ENCODE measurements at places on chromosomes 12 and 14.

GRCh38 chr12:46468160-46468559 lies 95.6 kb upstream of the SLC38A2 start:
- DNase-seq: no peak

GRCh38 chr12:1830981-1831963 lies 10.9 kb downstream of the LRTM2 start:
- no peak for DNase-seq

DNA sequence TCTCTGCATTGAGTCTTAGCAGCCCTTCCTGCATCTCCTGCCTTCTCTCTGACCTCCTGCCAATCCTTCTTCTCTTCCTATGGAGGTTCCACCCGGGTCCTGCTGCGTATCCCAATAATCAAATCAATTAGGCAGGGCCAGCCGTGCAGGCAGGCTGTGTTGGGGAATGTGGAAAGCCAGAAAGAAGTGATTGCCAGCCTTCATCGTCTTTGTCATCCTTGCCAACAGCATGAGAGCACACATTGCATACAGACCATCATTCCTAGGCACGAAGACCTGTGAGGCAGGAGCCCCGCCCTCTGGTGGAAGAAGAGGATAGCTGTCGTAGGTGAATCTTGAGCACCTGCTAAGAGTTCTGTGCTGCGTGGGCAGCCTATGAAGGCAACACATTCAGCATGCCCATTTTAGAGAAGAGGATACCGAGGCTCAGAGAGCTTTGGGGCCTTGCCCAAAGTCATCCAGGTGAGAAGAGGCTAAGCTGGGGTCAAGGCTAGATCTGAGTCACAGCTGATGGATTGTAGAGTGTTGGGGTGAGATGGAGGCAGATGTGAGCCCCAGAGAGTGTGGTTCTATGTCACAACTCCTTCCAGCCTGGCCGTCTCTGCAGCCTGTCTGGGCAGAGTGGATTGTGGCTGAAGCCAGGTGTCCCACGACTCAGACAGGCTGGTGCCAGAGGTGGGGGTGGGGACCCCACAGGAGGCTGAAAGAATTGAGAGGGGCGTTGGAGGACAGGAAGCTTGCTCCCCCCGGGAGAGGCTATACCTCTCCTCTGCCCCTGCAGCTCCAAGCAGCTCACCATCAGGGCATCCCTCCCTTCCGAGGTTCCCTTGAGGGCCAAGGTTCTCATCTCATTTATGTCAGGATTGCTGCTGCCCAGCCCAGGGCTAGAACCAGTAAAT lies 12.7 kb downstream of the C14orf132 start:
- DNase-seq: no peak

DNA sequence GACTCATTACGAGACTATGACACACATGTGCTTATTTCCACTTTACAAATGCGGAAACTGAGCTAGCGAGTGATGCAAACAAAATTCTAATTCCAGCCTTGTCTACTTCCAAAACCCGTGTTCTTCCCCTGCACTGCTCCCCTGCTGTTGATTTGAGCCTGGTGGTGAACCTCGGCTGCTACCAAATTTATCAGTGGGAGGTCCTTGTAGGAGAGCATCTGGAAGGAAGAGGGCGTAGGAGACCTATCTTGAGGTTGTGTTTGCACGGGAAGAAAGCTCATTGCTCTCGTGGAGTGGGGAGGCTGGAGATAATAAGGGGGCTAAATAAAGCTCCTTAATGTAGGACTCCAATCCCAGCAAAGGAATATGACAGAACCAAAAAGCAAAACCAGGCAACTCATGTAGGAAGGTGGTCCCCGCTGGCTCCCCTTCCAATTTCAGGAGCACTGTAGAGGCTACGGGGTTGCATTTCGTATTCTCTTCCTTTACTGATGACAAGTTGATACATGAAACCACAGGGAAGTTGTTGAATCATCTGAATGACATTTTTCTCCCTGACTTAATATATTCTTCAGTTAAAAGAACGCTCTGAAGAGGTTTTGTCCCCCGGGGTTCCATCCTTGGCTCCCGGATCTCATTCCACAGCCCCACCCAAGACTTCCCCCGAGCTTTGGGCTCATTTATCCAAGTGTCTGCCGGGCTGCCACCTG lies 52.6 kb downstream of the FZD10 start:
- no peak for DNase-seq

DNA sequence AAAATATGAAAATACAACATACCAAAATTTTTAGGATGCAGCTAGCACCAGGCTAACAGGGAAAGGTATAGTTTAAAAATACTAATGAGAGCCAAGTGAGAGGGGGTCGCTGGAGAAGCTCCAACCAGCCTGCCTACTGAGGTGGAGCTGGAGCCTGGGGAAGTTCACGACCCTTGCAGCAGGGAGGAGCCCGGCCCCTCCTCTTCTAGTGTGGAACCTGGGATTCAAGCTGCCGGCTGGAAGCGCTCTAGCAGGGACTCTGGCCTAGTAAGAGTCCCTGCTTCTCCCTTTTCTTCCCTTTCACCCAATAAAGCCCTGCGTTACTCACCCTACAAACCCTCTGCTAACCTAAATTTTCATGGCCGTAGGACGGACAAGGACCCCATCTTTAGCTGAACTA lies 5.0 kb upstream of the KCNK13 start:
- DNase-seq: no peak

- no peak for DNase-seq
Measured at GRCh38 chr12:89889062-89889461, 180.4 kb upstream of the ATP2B1 start.

DNA sequence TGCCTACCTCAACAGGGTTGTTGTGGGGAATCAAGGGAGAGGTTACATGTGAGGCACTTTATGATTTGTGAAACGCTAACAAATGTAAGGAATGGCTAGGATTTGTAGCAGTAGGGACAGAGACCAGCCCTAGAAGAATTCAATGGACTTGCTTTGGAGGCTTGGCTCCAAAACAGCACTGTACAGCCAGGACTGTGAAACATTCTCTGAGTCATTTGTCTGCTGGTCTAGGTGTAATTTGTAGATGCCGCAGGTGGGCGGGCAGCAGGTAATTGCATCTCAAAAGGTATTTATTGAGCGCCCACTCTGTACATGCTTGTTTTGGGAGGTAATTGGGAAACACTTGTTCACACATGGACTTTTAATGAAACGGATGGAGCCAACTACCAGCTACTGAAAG lies 11.4 kb downstream of the SLC7A8 start:
- no peak for DNase-seq

DNA sequence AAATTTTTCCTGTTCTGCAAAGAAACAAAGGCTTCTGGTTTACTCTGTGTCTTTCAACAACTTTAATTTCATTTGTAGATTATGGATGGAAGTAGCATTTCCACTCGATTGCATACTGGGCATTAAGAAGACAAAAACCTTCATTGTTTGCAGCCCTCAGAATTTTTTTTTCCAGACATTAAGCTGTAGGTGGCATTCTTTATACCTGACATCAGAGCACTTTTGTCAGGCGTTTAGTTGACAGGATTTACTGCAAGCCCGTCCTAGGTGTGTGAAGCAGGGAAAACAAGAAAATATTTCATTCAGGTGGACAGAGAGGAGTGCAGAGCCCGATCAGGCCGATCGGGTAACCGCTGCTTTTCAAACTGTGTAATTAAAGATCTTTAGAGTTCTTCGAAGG lies 107.5 kb downstream of the TMEM260 start:
- DNase-seq: no peak

- DNase-seq: no peak
Measured at GRCh38 chr14:103155010-103155409, 31.7 kb downstream of the TNFAIP2 start.

DNA sequence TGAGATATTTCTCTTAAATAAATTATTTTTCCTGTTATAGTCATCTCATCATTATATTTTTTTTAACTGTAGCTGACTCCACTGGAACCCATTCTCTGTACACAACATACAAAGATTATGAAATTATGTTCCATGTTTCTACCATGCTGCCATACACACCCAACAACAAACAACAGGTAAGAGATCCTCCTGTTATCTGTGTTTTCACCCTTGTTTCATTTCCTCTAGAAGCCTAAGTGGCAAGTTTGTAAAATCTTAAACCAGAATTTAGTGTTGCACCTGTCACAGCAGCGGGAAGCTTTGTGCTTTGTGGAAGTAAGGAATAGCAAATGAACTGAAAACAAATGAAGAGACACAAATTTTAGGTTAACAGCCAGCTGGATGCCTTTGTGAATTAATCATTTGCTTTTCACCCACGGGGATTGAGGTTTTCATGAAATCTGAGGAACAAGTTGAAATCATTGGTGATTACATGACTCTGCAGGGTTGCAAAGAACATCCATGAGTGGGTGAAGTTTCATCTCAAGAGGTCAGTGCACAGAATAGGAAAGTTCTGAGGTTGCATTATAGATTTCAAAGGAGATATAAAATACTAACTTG lies 273.9 kb upstream of the RGS6 start:
- no peak for DNase-seq

GRCh38 chr14:93262446-93262845 lies 55.4 kb downstream of the UBR7 start:
- no peak for DNase-seq

DNA sequence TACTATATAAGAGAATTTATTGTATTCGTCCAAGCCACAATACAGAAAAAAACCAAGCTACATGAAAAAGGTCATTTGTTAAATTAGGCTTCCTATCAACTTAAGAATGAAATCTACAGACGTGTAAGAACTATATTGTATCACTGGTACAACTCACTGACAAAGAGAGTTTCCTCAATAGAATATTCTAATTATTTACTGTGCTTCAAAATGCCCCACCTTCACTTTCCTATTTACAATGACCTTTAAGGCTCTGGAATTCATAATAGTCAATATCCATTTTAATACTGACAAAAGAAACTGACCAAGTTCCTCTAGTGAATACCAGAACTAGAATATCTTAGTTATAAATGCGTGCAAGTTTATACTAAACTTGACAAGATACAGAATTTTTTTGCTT lies 55.9 kb downstream of the C2CD5 start:
- DNase-seq: no peak

DNA sequence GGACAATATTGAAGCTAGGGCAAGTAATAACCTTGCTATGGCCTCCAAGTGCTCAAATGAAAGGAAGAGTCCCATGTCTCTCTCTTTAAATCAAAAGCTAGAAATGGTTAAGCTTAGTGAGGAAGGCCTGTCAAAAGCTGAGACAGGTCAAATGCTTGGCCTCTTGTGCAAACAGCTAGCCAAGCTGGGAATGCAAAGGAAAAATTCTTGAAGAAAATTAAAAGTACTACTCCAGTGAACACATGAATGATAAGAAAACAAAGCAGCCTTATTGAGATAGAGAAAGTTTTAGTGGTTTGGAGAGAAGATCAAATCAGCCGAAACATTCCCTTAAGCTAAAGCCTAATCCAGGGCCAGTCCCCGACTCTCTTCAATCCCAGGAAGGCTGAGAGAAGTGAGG lies 84.1 kb upstream of the PLEKHA5 start:
- DNase-seq: no peak

DNA sequence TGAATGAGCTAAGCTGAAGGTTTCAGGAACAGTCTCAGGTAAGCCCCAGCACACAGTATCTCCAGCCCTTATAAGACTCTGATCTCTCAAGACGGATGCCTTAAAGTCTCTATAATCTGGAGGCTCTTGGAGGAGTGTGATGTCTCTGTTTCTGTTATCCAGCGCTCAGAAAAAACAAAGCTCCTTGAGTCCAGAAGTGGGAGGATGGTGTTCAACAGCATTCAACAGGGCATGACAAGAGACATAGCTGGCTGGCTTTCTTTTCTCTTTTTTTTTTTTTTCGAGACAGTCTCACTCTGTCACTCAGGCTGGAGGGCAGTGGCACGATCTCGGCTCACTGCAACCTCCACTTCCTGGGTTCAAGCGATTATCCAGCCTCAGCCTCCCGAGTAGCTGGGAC lies 31.6 kb upstream of the TESC start:
- no peak for DNase-seq

- no peak for DNase-seq
Measured at GRCh38 chr12:76762601-76762980, 1.3 kb upstream of the ZDHHC17 start.

DNA sequence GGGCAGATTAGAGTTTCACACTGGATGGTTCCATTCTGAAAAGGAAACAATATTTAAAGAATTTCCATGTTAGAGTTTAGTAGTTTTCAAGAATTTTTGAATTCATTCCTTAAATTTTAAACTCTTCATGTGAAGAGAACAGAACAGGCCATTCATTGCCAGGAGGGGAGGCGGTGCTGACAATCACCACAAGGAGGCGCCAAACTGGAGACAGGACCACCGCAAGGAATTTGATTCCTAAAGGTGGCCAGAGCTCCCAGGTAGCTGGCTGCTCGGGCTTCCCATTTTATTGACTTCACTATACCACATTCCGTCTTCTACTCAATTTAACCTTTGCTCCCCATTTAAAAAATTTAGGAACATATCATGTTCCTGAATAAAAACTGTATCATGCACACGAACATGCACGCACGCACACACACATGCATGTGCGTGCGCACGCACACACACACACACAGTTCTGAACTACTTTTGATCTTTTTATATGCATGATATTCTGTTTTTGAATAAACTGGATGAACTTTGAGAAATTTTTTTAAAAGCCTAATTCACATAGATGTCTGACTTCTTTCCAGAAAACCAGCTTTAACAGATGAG lies 101.2 kb downstream of the NELL2 start:
- peak; percentile 63 for DNase-seq

DNA sequence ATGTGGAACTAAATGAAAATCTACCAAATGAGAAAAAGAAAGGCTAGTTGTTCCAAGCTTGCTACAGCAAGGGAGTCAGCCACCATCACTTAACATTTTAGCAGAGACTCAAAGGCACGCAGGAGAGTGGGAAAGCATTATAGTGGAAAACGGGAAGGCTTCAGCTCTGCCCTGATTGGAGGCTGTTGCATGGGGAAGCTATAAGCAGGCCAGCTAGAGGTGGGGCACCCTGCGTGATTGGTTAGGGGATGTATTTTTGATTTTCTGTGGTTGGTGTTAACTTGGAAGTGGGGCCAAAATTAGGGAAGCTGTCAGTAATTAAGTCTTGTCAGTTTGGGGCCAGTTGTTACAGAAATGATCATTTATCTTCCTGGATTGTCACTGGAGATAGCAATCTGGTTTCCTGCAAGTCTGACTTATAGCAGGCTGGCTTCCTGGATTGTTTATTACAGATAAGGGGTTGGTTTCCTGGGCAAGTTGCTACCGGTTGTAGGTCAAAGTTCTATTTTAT lies 93.9 kb downstream of the FAR2 start:
- DNase-seq: no peak
